ENCODE measurements at places on chromosomes 3 and 15.

- DNase-seq: no peak
These were observed 2.3 kb upstream of the TYRO3 start for GRCh38 chr15:41556677-41557076.

DNA sequence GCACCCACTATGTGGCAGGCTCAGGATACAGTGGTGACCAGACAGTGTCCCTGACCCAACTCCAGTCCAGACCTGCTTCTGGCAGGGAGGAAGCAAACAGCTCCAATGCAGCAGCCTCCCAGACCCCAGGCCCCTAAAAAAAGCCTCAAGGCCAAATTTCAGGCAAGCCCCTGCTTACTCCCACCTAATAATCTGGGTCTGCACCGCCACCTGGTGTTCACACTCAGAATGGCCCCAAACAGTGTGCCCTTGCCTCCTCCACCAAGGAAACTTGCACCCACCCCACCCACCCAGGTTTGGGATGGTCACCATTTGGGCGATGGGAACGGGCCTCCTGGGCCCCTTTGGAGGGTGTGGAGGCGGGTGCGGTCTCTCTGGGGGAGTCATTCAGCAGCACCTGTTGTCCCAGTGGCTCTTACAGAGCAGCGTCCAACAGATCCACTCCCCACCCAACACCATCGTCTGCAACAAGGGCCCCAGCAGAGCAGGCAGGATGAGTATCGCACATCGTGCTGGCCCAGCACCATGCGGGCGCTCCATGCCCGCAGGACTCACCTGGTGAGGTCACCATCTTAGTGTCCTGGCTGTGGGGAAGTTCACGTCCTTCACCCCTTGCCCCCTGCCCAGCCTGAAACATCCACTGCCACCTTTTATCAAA, 17.3 kb downstream of the C3orf18 start:
- no peak for DNase-seq

- DNase-seq: no peak
These were observed 252.7 kb upstream of the ICE2 start for GRCh38 chr15:60731583-60732130.

GRCh38 chr3:129602730-129603560, 3.5 kb downstream of the PLXND1 start:
- DNase-seq: peak; percentile 87

GRCh38 chr3:13548696-13549622, at the start of gene FBLN2:
Gene FBLN2, plus strand, starts transcription at chr3:13549125. Its CDS starts 21,231 bp downstream, at chr3:13570356.
- no peak for DNase-seq

DNA sequence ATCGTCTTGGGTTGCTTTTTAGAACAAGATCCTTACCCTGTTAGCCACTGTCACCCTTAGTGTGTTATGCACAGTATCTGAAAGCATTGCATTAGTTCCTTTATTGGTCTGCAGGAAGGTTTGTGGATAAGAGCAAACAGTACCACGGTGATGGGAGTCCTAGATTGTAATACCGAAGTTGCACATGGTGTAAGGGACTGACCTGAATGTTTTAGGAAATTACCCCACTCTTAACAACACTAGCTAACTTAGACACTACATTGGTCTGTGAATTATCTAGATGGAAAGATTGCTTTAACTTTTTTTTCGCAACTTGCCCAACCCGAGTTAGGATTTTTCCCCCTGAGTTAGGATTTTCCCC, 1.3 kb downstream of the STT3B start:
- no peak for DNase-seq

GRCh38 chr3:11248596-11248995, 23.6 kb upstream of the ATG7 start:
- no peak for DNase-seq

DNA sequence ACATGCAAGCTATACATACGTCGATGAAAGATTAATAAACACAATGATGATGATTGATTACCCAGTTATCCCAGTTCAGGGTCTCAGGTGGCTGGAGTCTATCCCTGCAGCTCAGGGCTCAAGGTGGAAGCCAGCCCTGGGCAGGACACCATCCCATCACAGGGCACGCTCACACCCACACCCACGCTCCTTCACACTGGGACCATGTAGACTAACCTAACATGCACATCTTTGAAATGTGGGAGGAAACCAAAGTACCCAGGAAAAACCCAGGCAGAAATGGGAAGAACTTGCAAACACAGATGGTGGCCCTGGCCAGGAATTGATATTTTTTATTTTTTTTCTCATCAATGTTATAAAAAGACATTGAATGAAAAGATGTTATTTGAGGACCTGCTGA, 151.4 kb upstream of the MCTP2 start:
- DNase-seq: no peak

GRCh38 chr3:138914870-138915502, 32.0 kb downstream of the FOXL2 start:
- DNase-seq: no peak

DNA sequence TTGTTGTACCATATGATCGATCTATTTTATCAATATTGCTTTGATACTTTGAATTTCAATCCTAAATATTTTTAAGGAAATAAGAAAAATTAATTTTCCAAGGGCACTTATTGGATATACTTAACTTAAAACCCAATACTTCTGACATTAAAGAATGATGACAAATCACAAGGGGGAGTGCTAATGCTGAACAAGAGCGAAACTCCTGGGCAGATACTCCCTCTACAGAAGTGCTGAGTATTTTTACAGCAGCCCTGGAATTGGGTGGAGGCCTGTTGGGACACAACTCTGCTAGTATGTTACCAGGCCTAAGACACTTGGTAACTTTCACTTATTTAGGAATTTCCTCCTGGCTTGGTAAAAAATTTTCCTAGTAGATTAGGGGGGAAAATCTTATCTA, 46.2 kb downstream of the DENND6A start:
- peak; percentile 58 for DNase-seq

- DNase-seq: no peak
These were observed 57.8 kb upstream of the CPOX start for GRCh38 chr3:98650971-98651779.

DNA sequence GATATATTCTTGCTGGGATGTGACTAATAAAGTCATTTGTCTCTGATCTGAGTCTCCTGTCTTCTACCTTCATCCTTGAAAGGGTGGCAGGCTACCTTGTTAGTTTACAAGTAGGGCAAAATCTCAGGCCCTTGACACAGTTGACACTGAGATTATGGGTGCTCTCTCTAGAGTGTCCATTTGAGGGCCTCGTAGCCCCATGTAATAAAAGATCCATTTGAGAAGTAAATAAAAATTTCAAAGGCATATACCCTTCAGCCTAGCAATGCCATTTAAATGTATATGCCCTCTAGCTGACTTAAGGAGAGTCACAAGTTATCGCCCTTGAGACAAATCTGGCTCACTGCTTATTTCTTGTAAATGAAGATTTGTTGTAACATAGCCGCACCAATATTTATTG, 98.6 kb downstream of the TCF12 start:
- no peak for DNase-seq

All from stromal cell of bone marrow (primary cell).